ENCODE measurements at places on chromosomes 2 and 18.

DNA sequence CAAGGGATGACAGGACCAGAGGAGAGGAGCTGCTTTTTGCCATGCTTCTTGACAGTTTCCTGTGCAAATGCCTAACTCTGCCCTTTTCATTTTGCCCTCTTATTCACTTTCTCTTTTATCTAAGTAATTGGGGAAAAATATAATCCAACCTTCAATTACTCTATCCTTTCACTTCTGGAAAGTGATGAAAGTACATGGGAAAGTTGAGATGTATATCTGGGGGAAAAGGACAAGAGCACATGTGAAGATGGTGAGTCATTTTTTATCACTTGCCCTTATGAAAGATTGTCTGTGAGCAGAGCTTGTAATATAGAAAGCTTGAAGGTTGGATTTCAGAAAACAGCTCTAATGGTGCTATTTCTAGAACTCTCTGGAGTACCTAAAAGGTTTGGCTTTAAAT, 1070.7 kb downstream of the CNTNAP5 start:
- no peak for DNase-seq

GRCh38 chr2:160352500-160352899, 141.1 kb downstream of the RBMS1 start:
- DNase-seq = no peak

- peak; percentile 40 for DNase-seq
These were observed 59.7 kb downstream of the PTH2R start for GRCh38 chr2:208466151-208466919.

- peak; percentile 66 for DNase-seq
These were observed at the start of gene PER2 for GRCh38 chr2:238287737-238288649. PER2 (minus strand) TSS chr2:238288610; CDS start chr2:238277936, 10,674 bp downstream.

GRCh38 chr2:74846481-74846880, 12.6 kb downstream of the HK2 start:
- DNase-seq = no peak

GRCh38 chr2:187526792-187527191, 27.4 kb downstream of the TFPI start:
- DNase-seq = no peak

GRCh38 chr2:98875081-98875728, 60.8 kb downstream of the CRACDL start:
- peak; percentile 38 for DNase-seq

- no peak for DNase-seq
These were observed 210.0 kb upstream of the SIX3 start for GRCh38 chr2:44731505-44731904.

DNA sequence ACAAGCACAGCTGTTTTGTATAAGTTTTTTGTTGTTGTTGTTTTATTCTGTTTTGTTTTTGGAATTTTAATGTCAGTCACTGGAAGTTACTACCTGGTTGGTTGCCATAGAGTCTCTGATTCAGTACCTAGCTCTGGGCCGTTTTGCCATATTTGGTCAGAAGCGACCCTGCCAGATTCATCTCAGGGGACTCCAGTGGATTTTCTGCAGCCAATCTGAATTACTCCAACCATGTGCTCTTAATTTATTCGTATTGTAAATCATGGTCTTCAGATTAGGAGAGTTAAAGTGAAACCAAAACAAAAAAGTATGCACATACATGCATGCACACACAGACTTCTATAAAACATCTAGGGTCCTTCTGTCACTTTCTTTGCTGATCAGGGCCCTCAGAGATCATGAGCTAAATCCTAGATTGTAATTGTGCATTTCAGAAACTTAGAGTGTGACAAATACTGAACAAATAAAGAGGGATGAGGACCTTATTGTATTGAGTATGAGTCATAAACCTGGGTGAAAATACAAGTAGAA, 317.4 kb upstream of the UBE2E3 start:
- no peak for DNase-seq

DNA sequence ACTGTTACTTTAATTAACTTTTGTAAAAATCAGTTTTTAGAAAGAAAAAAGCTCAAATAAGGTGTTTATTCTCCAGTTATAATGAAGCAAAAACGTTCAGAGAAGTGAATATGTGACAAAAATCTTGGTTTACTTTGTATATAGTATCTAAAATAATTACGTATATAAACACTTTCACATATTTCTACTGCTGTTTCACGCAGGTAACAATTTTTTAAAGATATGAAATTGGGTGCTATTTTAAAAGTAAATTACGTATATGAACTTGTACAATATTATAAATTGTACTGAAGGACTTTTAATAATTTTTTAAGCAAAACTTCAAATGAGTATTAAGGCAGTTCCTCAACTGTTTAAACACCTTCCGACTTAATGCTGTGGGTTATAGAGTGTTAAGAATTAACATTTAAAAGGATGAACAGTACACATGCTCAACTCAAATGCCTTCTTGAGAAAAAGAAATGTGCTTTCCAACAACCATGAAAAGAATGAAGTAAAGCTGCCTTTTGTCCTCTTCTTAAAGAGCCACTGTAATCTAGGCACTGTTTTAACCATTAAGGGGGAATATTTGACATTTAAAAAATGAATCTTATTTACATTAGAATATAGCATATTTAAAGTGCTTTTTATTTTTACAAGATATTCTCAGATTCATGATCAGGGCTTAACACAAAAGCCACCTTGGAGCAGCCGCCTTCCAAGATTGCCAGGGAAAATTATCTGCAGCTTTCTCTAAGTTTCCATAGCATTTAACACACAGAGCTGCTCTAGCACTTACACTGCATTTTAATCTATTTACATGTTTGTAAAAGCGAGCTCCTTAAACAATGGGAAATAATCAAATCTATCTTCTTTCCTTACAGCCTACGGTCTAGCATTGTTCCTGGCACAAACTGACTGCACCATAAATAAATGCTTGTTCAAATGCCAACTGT, 56.5 kb upstream of the CDKL4 start:
- DNase-seq = peak; percentile 39

- DNase-seq = no peak
These were observed 300.6 kb downstream of the AFF3 start for GRCh38 chr2:99841749-99842148.

DNA sequence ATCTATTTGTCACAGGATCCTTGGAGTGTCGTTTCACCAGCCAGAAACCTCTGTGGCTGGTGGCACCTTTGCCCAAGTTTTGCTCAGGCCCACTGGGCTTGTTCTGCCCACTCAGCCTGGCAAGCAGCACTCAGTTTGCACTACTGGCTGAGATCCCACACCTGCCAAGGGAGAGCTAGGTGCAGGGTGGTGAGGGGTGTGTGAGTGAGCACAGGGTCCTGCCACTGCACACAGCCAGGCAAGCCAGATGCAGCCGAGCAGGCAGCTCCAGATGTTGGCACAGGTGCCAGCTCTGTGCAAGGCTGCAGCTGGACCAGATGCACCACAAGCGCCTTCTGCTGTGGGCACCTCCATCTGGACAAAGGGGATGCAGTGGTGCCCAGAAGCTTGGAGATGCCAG, 281.7 kb upstream of the UBE2E3 start:
- DNase-seq = no peak

GRCh38 chr2:240624950-240625621, at the start of gene GPR35:
GPR35 (plus strand) TSS chr2:240625480; CDS start chr2:240629953, 4,473 bp downstream.
- no peak for DNase-seq

GRCh38 chr18:23538870-23539269, 35.6 kb downstream of the RMC1 start:
- no peak for DNase-seq

- no peak for DNase-seq
These were observed 48.3 kb upstream of the ZC3H15 start for GRCh38 chr2:186437719-186438118.

DNA sequence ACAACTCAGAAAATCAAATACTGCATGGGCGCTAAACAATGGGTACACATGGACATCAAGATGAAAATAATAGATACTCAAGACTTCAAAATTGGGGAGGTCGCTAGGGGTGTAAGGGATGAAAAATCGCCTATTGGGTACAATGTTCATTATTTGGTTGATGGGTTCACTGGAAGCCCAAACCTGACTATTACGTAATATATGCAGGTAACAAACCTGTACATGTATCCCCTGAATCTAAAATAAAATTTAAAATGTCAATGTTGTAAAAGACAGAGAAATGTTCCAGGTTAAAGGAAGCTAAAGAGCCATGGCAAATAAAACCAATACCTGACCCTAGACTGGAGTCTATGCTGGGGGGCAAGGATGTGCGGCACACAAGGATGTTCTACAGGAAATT, 80.4 kb upstream of the CCBE1 start:
- no peak for DNase-seq

GRCh38 chr18:35497027-35497369, 762 bp downstream of the INO80C start:
- no peak for DNase-seq

DNA sequence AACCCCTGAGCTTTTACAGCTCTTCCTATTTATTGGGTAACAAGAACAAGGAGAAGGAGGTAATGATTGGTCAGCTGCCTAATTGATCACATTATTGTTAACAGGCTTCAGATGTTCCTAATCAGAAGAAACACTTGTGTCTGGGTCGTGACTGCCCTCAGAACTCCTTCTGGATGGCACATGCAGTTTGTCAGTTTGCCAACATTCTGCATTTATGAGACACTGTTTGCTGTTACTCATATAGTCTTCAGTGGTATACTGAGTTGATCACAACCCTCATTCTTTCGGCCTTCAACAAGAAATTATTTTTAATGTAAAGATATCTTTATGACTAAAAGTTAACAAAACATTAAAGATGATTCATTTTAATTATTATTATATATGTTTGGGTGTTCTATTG, 95.7 kb upstream of the DOCK10 start:
- no peak for DNase-seq

DNA sequence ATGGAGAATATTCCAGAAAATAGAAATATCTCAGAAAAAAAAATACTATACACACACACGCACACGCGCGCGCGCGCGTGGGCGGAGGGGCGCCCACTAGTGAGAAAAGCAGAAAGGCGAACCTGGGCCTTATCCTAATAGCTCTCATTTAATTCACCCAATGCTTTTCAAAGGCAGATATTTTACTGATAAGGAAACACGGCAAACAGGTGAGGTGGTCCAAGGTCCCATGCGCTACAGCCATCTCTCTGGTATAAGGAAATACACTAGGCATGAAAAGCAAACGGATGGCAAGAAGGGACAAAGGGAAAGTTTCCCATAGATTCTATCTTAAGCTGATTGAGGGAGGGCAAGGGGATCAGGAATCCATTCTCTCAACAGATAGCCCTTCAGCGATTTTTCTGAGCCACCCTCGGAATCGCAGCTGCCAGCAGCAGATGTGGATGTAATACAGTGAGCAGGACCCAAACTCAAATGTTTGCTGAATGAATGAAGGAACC, 136.7 kb downstream of the TMEM247 start:
- peak; percentile 22 for DNase-seq

DNA sequence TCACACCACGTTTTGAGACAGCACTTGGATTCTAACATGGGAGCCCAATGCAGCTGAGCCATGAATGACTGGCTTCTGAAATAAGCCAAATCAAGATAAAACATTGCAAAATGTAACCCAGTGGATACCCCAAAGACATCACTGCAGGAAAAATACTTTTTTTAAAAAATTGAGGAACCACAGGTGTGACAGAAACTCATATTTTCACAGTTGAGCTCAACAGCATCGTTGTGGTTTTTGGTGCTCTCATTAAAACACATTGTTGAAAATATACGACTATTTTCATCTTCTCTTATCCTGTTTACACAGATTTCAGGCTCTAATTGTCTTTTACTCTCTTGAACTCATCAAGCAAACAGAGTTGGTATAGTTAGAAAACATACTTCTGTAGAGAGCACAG, 429.3 kb upstream of the VRK2 start:
- DNase-seq = no peak

DNA sequence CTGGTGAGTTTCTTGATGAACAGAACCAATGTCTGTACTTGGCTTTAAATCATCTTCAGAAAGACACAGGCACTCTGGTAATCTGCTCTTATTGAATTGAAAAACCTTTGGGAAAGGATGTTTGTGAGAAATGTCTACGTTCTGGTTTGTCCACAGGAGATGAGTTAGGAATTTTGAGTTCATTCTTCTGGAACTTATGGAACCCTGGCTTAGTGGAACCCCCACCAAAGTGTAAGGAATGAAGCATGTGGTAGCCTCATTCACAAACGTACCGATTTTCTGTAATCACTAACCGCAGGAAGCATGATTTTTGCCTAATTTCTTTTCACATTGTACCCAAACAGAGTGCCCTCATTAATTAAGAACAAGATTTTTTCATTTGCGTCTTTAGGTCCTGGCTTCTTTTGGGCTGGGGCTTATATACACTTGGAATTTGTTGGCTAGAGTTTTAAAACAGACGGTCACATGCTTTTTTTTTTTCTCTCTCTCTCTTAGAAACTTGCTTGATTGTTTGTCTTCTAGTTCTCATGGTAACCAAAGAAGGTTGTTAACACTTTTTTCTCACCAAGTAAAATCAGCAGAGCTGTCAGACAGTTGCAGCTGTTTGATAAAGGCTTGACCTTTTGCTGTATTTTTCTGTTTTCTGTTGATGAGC, 314.1 kb upstream of the THUMPD2 start:
- DNase-seq = peak; percentile 82

GRCh38 chr2:217935901-217936684, 66.7 kb downstream of the TNS1 start:
- DNase-seq = no peak

GRCh38 chr2:196913691-196914090, 12.8 kb downstream of the PGAP1 start:
- DNase-seq = no peak

GRCh38 chr2:158815658-158816057, 20.5 kb downstream of the DAPL1 start:
- DNase-seq = no peak

GRCh38 chr2:64383881-64384280, 70.1 kb upstream of the LGALSL start:
- DNase-seq = no peak

DNA sequence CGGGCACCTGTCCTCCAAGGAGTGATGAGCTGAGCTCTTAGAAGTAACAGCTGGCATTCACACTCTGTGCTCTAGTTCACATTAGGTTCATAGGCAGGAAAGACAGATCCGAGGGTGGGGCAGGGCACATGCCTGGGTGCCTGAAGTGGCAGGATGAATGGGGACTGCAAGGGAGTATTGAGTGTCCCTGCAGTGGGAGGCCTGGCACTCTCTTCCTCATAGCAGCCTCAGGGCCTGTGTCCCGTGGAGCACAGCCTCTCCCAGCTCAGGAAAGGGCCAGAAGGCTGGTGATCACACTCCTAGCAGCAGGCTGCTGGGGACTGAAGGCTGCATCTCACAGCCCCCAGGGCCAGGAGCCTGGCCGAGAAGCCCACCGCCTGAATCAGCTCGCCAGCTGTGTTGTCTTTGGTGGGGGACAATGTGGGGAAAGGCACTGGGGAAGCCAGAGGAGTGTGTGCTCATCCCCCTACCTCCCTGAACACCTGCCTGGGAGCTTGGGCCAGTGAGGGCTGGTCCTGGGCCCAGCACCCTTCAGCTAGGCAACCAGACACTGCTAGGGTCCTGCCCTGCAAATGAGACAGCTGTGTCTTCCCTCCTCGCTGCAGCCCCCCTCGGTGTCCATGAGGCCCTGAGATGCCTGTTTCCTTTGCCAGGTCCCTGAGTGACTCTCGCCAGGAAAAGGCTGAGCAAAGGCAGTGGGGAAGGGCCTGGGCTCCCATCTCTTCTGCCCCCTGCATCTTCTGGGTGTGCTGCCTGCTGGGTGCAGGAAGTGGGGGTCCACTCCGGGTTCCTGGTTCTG, 48.2 kb upstream of the HS6ST1 start:
- no peak for DNase-seq
